NCI-H2081 (cell line): ENCODE measurements at places on chromosomes 2 and 18.
A peak's percentile ranks its signal among the peaks of the same experiment; 100 is the strongest.

GRCh38 chr2:40168546-40168945 is 283.3 kb downstream of the SLC8A1 start:
- no peak for DNase-seq

DNA sequence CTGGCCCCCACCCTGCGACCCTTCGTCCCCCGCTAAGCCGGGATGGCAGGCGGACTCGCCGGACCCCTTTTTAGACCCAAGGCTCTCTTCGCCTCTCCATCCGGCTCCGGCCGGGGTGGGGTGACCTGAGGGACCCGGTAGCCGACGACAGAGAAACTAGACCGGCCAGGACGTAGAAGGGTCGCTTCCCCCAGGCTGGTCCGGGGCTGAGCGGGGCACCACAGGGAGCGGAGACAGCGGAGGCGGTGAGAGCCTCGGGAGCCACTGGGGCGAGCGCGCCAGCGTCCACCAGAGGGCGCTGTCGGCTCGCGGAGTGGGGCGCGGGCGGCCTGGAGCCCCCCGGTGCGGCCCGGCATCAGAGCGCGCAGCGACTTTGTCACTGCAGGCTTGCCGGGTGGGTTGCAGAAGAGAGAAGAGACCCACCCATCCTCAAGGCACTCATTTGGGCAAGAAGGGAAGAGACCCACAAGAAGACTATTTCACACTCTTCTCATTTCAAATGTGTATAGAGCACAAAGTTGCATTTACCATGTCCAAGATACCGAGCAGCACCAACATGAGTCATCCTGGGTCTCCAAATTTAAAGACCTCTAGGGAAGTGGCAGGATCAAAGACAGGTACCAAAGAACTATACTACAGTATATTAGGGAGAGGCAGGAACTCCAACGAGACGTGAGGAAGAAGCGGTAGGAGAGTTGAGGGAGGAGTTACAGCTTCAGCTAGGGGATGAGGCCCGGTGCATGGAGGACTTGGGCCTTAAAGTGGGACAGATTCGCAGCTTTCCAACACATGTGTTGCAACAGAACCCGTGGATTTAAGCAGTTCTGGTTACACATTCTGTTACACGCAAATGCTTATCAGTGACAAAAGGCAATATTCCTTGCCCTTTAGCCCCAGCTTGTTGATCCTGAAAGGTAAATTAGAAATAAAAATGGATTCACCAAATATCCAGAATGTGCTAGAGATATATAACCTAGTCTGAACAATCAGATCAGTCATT is 7.6 kb upstream of the PRKCE start:
- peak; percentile 61 for DNase-seq

DNA sequence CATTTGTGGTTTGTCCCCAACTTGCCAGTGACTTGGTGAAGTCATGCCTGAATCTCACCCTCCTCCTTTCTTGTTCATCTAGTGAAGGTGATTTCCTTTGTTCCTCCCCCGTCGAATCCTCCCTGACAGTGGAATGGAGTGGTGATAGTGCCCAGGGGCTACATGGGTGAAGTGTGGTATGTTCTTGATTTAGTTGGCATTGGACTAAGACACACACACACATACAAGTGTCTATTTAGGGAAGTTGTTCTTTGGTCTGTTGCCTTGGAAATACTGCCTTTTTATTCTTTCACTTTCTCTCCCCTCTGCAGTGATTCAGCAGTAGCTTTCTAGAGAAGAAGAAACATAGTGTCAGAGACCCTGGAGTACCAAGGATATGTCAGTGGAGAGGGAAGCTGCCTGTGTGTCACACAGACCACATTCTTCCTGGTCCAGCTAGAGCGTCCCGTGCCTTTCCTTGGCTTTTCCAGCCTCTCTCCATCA is 10.9 kb downstream of the INPP4A start:
- no peak for DNase-seq

DNA sequence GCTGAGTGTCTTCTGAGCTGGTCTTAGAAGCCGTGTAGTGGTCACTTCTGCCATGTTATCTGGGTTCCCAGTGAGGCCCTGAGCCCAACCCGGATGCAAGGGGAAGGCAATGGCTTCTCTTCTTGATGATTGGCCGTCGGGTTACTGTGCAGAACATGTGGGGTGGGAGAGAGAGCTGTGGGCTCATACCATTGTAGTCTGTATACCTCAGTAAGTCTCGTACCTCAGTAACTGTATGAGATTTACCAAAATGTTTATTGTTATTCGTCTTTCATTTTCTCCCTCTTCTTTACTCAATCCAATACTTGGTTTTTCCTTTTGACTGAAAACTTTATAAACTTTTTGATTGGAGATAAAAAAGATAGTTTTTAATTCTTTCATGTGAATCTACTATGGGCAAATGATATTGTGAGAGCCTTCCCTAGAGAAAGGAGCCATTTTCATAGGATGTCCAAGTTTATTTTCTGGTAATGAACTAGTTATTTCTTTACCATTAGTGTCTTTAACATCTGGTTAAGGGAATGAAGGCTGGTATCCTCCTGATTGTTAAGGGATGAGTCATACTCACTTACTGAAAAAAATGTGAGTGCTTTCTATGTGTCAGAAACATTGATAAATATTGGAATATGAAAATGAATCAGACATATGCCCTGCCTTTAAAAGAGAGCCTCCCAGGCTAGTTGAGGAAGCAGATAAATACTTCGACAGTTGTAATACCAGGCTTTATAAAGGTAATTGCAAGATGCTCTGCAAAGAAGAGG is 129.9 kb downstream of the PRPF40A start:
- no peak for DNase-seq

DNA sequence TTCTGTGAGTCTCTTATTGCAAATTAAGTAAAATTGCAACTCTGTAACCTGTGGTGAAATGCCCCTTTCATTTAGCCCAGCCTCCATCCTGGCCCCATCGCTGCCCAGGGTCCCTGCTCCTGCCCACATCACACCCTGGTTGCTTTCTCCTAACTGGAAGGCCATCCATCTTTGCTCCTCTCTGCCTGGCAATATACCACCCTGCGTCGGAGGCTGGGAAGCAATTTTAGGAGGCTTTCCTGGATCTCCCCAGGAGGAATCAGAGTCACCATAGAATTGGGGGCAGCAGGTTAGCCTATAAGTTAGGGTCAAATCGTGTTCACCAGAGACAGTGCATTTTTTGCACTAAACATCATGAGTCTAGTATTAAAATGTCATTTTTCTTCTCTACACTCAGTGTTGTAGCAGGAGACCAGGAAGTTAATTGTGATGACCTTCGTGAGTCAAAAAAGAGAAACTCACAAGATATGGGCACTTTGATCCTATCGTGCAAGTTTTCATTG is 14.5 kb upstream of the TXNDC2 start:
- no peak for DNase-seq

DNA sequence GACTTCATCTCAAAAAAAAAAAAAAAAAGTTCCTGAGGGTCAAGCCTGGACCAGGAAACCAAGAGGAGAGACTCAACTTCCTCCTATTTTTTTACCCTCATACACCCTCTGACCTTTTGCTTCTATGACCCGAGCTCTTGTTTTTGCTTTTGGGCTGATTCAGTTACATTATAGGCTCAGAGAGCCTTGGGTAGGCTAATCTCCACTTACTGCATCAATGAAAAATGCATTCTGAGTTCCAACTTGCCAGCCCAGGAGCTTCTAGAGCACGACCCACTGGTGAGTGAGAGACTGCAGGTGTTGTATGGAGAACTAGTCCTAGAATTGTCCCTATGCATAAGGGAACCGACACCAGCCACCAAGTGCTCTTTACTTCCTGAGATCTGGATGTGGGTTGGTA is 91.1 kb downstream of the CABLES1 start:
- DNase-seq: no peak

GRCh38 chr2:178584666-178585065 is 104.4 kb downstream of the PLEKHA3 start:
- no peak for DNase-seq

- peak; percentile 63 for DNase-seq
These were observed 182.6 kb upstream of the HAAO start for GRCh38 chr2:42974721-42975717.

- DNase-seq: no peak
These were observed 298.2 kb downstream of the CNTNAP5 start for GRCh38 chr2:124323321-124323720.

GRCh38 chr2:236161082-236161462 is 7.1 kb downstream of the GBX2 start:
- DNase-seq: no peak

- no peak for DNase-seq
These were observed 98.6 kb downstream of the SLC4A10 start for GRCh38 chr2:161722547-161723503.

- no peak for DNase-seq
These were observed 75.5 kb downstream of the TRABD2A start for GRCh38 chr2:84805250-84805958.
